NCI-H1105 (cell line): ENCODE measurements at places on chromosomes 7 and 10.
A peak's percentile ranks its signal among the peaks of the same experiment; 100 is the strongest.

GRCh38 chr7:5282543-5283316 is at the start of gene SLC29A4:
TSS of gene SLC29A4 (plus strand) at chr7:5282943. CDS start at chr7:5287817, 4,874 bp downstream.
- DNase-seq: peak; percentile 31

- DNase-seq: no peak
These were observed 285.8 kb upstream of the COBL start for GRCh38 chr7:51602376-51602775.

DNA sequence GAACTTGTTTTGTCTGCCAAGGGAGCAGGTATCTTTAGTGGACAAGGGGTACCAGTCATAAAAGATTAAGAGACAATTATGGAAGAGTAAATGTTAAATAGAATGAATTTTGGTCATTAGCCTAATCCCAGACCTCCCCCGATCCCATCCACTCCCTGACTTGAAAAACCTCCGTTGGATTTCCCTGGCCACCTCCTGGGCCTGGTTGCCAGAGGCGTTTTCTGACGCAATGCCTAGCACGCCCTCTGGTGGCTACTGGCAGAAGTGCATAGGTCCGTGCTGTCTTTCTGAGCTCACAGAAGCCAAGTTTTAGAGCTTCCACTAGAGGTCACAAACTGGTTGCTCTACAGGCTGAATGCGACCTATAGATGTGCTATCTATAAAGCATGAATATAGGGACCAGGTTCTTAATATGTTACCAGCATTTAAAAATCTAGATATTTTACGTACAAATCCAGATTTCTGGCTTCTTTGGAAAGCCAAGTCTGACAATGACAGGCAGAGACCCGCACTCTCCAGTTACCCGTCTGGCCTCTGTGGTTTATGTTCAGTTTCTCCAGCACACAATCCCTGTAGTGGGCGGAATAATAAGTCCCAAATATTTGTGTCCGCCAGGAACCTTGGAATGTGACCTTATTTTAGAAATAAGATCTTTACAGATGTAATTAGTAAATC is 39.8 kb downstream of the SPOCK2 start:
- DNase-seq: peak; percentile 73

DNA sequence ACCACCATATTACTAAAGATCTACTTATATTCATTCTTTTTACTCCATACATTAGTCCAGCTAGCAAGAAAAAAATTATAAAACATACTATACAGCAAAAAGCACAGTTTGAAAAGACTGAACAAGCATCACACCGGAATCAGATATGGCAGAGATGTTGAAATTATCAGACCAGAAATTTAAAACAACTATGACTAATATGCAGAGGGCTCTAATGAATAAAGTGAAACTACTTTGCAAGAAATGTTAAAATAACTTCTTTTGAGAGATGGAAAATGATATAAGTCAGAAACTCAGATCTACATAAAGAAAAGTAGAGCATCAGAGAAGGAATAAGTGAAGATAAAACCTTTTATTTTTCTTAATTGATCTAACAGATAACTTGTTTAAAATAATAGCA is 50.9 kb downstream of the SGCE start:
- no peak for DNase-seq

DNA sequence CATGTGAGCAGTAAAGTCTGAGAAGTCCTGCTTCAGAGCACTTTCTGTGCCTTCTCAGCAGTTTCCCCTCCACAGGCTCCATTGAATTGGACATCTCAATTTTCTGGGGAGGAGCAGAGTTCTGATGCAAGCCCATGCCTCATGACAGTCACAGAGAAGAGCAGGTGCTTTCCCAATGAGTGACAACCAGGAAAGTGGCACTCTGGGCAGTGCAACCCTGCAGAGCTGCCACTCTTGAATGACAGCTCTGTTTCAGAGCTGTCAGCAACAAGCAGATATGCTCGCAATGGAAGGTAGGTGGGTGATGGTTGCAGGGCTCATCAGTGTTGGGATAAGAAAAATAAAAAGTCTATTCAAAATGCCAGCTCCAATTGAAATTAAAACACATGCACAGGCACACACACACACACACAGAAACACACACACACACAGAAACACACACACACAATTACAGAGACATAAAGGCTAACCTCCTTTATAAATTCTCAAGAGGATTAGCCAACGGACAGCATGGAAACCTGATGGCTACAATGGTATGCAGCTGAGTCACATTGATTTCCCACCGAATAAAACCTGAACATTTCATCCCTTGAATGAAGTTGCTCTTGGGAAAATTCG is 50.5 kb downstream of the C10orf67 start:
- no peak for DNase-seq

GRCh38 chr10:61900829-61901792 is at the start of gene ARID5B:
TSS of gene ARID5B (plus strand) at chr10:61901699. CDS start at chr10:61901710, 11 bp downstream.
- DNase-seq: peak; percentile 12

- DNase-seq: no peak
These were observed 1052.3 kb upstream of the PHF14 start for GRCh38 chr7:9921326-9921725.

DNA sequence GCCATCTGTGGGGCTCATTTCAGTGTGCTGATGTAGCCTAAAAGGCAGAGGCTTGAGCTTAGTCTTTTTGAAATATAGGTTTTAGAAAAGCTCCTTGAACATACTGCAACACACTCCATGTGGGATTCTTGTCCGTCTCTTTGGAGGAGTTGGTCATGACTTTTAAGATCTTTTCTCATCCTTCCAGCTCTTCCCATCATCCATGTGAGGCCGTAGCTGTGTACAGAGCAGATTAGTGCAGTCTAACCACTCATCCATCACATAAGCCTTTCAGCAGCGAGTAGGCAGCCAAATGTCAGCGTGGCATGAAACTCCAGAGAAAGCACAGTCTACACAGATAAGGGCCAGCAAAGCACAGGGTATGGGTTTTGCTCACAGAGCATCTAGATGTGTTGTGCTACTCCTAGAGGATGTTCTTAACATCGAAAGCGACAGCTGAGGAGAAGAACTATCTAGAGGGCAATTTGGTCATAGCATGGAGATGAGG is 28.1 kb upstream of the NPVF start:
- DNase-seq: no peak

GRCh38 chr10:91590142-91590903 is 42.5 kb downstream of the PPP1R3C start:
- no peak for DNase-seq

DNA sequence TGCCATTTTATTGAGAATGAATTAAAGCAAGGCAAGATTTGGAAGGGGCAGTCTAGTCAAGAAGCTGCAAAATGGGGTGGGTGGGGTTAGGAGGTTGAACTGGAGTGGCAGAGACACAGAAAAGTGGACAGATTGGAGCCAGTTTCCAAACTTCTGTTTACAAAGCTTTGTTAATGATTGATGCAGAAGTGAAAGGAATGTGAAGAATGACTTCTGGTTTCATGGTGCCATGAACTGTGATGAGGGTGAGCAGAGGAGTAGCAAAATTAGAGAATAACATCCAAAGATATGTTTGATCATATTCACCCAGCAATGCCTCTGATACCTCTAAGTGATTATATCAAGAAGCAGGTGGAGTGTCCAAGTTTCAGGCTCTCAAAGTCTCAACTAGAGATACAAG is 1118.0 kb upstream of the C7orf33 start:
- no peak for DNase-seq

DNA sequence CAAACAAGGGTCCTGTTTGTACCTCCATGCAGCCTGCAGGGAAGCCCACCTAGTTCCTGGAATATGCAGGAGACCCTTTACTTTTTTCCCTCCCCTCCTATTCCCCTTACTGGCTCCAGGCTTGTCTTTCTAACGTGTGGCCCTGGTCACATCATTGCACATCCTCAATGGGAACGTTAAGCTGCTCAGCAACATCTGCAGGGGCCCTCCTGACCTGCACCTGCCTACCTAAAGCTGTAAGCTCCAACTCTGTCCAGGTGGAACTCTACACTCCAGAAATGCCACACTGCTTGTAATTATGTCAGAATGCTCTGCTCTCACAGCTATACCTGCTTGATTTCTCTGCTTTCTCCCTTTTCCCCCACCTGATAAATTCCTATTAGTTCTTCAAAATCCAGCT is 72.1 kb downstream of the ARMC3 start:
- DNase-seq: no peak

- no peak for DNase-seq
These were observed 110.6 kb downstream of the PFKFB3 start for GRCh38 chr10:6313111-6313895.

DNA sequence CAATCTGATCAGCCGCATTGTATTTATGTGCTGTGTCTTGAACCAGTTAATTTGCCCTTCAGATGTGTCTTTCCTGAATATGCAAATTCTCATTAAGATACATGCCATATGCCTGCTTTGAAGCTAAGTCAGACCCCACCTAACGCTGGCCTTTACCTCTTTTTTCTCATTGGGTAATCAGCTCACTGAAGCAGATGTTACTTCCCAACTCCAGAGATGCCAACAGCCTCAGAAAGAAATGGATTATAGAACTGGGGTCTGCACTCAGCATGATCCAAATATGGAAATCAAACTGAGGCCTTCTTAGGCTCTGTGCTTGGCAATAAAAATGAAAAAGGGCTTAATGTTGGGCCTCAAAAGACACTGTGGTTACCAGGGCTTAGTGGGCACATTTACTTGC is 113.9 kb downstream of the FZD1 start:
- DNase-seq: no peak

- DNase-seq: no peak
These were observed 94.6 kb upstream of the FAM180A start for GRCh38 chr7:135843214-135843613.

DNA sequence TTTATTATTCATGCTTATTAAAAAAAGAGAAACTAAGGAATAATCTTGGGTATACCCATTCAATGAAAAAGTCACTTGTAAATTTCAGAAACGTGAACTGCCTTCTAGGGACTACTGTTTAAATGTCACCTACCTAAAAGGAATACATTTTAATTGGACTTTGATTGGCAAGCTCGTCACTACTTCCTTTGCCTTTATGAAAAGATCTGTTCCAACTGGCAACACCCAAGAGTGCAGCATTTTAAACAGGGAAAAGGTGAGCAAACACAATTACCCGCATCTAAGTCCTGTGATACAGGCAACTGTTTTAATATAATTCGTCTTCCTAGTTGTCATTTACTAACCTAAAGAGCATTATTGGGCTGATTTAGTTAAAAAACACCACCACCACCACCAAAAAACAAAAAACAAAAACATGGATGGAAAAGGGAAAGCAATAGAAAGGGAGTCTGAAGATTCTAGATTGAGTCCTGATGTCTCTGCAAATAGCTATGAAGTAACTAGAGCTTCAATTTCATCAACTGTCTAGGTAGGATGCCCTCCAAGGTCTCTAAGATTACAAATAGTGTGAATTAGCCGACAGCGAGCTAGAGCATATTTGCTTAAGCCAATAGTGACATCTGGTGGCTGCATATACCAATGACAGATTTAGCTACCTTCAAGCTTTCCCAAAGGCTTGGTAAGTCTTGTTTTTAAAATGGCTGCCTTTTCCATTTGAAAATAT is 33.8 kb upstream of the ICA1 start:
- peak; percentile 93 for DNase-seq

DNA sequence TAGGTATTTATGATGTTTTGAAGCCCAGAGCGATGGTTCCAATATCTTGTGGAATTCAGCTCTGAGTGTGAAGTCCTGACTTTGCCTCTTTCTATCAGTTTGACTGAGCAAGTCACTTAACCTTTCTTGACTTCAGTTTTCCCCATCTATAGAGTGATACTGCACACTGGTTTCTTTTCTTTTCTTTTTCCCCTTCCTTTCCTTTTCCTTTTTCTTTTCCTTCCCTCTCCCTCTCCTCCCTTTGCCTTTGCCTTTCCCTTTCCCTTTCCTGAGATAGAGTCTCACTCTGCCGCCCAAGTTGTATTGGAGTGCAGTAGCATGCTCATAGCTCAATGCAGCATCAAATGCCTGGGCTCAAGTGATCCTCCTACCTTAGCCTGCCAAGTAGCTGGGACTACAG is 20.6 kb downstream of the SGPL1 start:
- no peak for DNase-seq

GRCh38 chr10:86711513-86712316 is 43.4 kb downstream of the LDB3 start:
- no peak for DNase-seq

- DNase-seq: no peak
These were observed 27.8 kb upstream of the ELMO1 start for GRCh38 chr7:37476428-37476827.

DNA sequence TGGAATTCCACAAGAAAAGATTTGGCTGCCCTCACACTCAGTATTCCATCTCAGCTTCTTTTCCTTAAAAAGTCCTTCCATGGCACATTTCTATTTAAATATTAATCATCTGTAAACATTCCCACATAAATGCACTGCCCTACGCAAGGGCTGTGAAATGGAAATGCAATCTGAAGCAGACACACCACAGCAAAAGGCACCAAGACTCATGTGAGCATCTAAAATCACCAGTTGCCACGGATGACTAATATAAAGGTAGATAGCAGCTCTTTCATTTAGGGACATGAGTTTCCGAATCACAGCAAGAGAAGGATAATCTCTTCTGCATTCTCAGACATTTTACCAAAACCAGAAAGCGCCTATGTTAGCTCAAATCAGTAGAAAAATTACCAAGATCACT is 31.6 kb downstream of the COA1 start:
- no peak for DNase-seq

- DNase-seq: no peak
These were observed 31.7 kb downstream of the ECHDC3 start for GRCh38 chr10:11773761-11774441.

DNA sequence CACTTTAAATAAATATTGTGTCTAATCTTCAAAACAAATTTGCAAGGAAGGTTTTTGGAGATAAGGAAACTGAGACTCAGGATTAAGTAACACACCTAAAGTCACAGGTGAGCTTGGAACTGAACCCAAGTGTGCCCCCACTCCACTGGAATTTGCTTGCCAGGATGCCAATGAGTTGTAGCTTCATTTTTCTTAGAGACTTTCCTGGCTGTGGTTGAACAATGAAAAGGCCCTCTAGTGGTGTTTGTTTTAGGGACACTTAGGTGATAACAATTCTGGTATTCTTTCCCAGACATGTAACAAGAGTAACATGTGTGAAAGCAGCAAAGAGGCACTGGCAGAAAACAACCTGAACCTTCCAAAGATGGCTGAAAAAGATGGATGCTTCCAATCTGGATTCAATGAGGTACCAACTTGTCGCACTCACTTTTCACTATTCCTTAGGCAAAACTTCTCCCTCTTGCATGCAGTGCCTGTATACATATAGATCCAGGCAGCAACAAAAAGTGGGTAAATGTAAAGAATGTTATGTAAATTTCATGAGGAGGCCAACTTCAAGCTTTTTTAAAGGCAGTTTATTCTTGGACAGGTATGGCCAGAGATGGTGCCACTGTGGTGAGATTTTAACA is 1.5 kb downstream of the IL6 start:
- DNase-seq: peak; percentile 29
